Transverse colon (tissue), 4 donors: ENCODE measurements at places on chromosomes 2 and 18. TPM values are rescaled to one million over a fixed set of nuclear protein-coding genes. Genes with fewer than 3 reads are reported as not detected.

DNA sequence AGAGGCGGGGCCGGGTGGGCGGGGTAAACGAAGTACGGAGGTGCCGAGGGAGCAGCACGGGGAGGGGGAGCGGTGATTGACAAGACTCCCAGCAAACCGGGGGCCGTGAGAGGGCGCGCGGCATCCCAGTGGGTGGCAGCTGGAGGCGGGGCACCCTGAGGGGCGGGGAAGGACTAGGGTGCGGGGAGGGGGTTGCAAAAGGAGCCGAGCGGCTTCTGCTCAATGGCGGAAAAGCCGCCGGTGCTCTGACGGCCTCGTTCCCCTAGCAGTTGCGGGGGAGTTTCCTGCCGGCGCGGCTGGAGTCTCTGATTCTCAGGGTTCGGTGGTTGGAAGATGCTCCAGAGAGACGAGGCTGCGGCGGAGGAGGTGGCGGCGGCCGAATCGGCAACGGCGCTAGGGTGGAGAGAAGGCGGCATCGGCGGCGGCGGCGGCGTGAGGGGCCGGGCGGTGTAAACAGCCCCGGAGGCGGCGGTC, at the start of gene PPM1B:
TSS of gene PPM1B (plus strand) at position 195 of the 474 bp plus-strand sequence. CDS start 32,325 bp downstream, outside the sequence.
- H3K27me3 ChIP-seq, result no peaks in the 10 kb centered on the region
- H3K4me3 ChIP-seq, result peak within 1 kb of the TSS; percentile 94
- H3K36me3 ChIP-seq, result no peaks in the 10 kb centered on the region
- peak within 1 kb of the TSS; percentile 98 for H3K27ac ChIP-seq

- peaks cover 14% of the 10 kb centered on the region for H3K4me1 ChIP-seq
- peak overlapping the region; percentile 81 for H3K4me3 ChIP-seq
- H3K27me3 ChIP-seq, result no peaks in the 10 kb centered on the region
- no peak for DNase-seq
- H3K36me3 ChIP-seq, result no peaks in the 10 kb centered on the region
Measured at GRCh38 chr18:57585855-57586250, 649 bp downstream of the FECH start.

The ONECUT2 gene
- not detected for total RNA-seq

DNA sequence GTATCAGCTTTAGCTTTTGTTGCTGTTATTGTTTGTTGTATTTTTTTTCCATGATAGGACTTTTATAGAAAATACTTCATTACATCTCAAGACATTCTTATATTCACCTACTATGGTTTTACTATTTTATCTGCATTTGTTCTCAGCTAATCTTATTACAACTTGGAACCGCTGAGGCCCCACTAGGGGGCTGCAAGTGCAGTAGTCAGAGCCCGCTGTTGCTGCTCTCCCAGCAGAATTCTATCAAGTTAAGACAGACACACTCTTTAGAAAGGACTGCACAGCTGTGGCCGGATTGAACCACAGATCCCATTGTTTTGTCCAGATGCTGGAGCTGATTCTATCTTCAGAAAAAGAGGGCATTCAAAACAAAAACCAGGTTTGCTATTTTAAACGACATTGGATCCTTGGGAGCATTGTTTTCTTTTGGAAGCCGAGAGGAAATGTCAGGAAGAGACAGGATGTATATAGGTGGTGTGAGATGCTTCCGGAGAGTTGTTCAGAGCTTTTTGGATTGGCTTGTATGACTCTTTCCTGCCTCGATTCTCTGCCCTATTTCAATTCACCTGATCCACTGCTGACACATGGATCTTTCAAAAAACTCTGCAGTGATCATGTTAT, 105.7 kb upstream of the GAREM1 start:
- H3K27ac ChIP-seq, result no peak overlapping the region
- H3K27me3 ChIP-seq, result peaks cover 10% of the 10 kb centered on the region
- no peaks in the 10 kb centered on the region for H3K36me3 ChIP-seq
- no peaks in the 10 kb centered on the region for H3K4me1 ChIP-seq
- H3K4me3 ChIP-seq, result no peak overlapping the region

DNA sequence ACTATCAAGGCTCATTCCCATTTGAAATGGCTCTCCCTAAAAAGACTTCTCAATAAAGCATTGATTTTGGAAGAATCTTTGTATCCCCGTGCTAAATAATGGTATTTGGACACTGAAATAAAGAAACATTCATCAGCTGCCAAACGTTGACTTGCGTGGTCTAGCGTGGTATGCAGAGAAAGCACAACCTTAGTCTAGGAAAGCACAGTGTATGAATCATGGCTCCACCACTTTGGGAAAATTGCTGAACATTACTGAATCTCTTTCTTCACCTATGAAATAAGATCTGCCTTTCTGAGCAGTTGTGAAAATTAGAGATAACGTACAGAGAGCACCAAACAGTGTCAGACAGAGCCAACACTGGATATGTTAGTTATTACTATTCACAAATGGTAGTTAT, 353.9 kb downstream of the SS18 start:
- DNase-seq, result no peak
- H3K4me1 ChIP-seq, result no peaks in the 10 kb centered on the region
- no peak overlapping the region for H3K4me3 ChIP-seq

- H3K4me3 ChIP-seq, result no peak overlapping the region
- H3K27me3 ChIP-seq, result peaks cover 15% of the 10 kb centered on the region
- H3K4me1 ChIP-seq, result no peaks in the 10 kb centered on the region
Measured at GRCh38 chr2:130843321-130843985, 6.7 kb downstream of the ARHGEF4 start.

GRCh38 chr2:26883956-26884355, 36.0 kb downstream of the DPYSL5 start:
- H3K27me3 ChIP-seq, result no peaks in the 10 kb centered on the region
- no peak for DNase-seq
- no peaks in the 10 kb centered on the region for H3K36me3 ChIP-seq
- no peak overlapping the region for H3K27ac ChIP-seq
- H3K4me1 ChIP-seq, result no peaks in the 10 kb centered on the region

- no peaks in the 10 kb centered on the region for H3K4me1 ChIP-seq
- no peak overlapping the region for H3K27ac ChIP-seq
- no peak for DNase-seq
Measured at GRCh38 chr18:1916869-1917523, 654.3 kb downstream of the METTL4 start.

DNA sequence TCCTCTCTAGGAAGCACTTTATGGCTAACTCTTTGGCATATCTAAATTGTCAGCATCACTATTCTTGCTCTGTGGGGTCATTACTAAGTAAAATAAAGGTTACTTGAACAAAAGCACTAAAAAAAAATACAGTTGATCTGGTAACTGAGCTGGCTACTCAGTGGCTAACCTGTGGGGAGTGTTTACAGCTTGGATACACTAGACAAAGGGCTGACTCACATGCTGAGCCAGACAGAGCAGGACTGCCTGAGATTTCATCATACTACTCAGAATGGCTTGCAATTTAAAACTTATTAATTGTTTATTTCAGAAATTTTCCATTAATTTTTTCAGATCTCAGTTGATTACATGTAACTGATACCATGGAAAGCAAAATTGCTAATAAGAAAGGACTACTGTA, 1690.4 kb upstream of the SLC39A10 start:
- H3K27me3 ChIP-seq, result no peaks in the 10 kb centered on the region
- no peak overlapping the region for H3K27ac ChIP-seq
- DNase-seq, result no peak
- H3K4me3 ChIP-seq, result no peak overlapping the region
- H3K4me1 ChIP-seq, result no peaks in the 10 kb centered on the region

GRCh38 chr18:45830917-45831316, 5.4 kb downstream of the SIGLEC15 start:
- no peak overlapping the region for H3K4me3 ChIP-seq
- H3K27ac ChIP-seq, result no peak overlapping the region
- no peaks in the 10 kb centered on the region for H3K4me1 ChIP-seq
- peaks cover 21% of the 10 kb centered on the region for H3K27me3 ChIP-seq

DNA sequence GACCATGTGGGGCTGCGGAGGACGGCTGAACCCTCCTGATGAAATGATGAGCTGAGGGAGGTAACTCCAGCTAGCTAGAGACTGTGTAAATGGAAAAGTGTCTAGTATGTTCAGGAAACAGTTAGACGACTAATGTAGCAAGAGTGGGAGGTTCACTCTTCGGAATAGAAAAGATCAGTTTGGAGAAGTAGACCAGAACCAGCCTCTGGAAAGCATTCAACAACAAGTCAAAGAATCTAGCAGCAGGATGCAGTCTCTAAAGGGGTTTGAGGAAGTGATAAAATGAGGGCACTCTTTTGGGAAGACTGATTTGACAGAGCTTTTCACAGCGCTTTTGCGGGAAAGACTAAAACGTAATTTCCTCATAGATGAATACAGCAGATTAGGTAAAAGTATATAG, 79.6 kb downstream of the GAREM1 start:
- H3K36me3 ChIP-seq, result no peaks in the 10 kb centered on the region
- DNase-seq, result no peak
- H3K4me3 ChIP-seq, result no peak overlapping the region
- H3K27ac ChIP-seq, result no peak overlapping the region
- H3K27me3 ChIP-seq, result no peaks in the 10 kb centered on the region
- H3K4me1 ChIP-seq, result peaks cover 10% of the 10 kb centered on the region

DNA sequence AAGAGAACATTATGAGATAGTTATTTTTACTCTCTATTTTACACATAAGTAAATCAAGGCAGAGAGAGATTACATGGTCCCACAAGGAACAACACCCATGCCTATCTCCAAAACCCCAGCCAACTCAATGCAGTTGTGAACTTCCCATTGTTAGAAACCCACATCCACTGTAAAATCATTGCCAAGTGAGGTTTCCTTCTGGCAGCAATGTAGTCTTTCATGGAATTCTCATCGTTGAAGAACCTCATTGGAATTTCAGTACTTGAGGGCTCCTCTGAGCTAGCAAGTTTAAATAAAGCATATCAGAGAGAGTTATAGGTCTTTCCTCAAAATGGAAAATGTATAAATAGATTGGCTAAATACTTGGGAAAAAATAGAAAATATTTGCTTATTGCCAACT, 105.2 kb downstream of the RAD51AP2 start:
- H3K36me3 ChIP-seq, result no peaks in the 10 kb centered on the region
- no peaks in the 10 kb centered on the region for H3K4me1 ChIP-seq
- no peak for DNase-seq
- no peak overlapping the region for H3K27ac ChIP-seq
- no peaks in the 10 kb centered on the region for H3K27me3 ChIP-seq

The PTRHD1 gene
- total RNA-seq, result 30.6 TPM

DNA sequence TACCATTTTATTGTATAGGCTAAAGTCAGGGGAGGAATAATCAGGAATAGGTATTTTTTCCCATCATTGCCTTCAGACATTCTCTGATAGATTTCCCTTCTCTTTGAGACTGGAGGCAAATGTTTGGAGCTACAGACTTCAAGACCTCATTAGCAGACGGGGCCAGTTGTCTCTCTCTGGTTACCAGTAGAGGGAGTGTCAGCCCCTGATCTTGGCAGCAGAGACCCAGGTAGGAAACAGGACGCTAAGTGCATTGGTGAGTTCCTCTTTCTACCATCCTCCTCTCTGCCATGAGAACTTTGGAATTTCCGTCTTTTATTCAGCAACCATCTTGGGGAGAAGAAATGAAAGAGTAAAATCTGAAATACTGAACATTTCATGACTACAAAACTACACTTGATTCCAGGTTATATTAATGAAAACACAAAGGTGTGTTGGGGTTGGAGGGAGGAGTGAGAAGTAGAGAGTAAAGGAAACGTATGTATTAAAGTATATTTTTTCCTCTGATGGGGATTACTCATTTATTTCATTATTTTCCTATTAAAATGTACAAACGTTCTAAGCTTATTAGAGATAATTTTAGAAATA, 186.2 kb upstream of the GCFC2 start:
- no peak overlapping the region for H3K27ac ChIP-seq
- DNase-seq, result no peak
- no peaks in the 10 kb centered on the region for H3K4me1 ChIP-seq
- H3K27me3 ChIP-seq, result no peaks in the 10 kb centered on the region
